SJSA1 (cell line): ENCODE measurements at places on chromosomes 11 and 22.

GRCh38 chr22:46055911-46056545 is 79.1 kb upstream of the WNT7B start:
- DNase-seq: peak; percentile 73

DNA sequence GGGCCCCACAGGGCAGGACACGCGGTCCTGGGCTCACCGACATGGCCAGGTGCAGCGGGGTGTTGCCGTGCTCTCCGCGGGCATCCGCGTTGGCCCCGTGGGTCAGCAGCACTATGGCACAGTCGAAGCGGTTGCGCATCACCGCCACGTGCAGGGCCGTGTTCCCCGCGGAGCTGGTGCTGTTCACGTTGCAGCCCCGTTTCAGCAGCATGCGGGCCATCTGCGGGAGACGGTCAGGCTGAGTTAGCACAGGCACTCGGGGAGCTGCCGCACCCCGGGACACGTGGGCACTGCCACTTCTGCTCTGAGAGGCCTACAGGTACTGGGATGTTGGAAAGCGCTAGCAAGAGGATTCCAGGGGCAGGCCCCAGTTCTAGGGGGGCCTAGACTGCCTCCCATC is 22.3 kb upstream of the BAIAP2L2 start:
- DNase-seq: no peak

- DNase-seq: peak; percentile 48
These were observed 77.6 kb downstream of the PACSIN2 start for GRCh38 chr22:42937164-42937843.

GRCh38 chr22:48821727-48822126 is 1005.9 kb downstream of the BRD1 start:
- peak; percentile 20 for DNase-seq

DNA sequence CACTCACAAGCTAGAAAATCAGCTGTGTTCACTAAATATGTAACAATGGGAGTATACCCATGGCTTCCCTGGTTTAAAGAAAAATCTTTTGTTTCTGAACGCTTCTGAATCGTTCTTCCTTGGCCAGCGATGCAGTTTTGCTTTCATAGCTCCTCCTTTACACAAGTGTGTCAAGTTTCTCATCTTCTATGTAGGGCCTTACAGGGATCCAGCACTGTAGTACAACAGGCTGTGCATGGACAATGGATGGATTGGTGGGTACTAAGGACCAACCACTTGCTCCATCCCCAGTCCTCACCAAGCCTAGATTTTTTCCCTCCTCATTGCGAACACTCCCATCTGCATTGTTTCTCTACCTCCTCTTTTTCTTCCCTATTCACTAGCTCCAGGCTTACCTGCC is 24.3 kb upstream of the POU2AF2 start:
- DNase-seq: no peak

GRCh38 chr22:45516163-45516562 is 13.5 kb downstream of the FBLN1 start:
- DNase-seq: no peak

DNA sequence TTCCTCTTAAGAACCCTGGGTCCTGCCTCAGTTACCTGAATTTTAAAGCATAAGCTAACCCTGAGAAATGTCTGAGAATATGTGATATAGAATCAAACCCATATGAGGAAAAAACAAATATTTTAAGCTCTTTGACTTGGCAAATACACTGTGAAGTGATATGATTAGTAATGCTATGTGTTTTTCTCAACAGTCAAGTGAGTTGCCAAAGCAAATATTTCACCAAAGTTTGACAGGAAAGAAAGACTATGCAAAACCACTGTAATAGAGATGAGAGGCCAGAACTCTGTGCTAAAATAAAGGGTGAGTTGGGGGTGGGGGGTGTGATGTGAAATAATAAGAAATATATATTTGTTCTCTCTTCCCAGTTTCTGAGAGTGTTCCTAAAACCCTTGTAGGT is 613.5 kb upstream of the CCDC179 start:
- no peak for DNase-seq

DNA sequence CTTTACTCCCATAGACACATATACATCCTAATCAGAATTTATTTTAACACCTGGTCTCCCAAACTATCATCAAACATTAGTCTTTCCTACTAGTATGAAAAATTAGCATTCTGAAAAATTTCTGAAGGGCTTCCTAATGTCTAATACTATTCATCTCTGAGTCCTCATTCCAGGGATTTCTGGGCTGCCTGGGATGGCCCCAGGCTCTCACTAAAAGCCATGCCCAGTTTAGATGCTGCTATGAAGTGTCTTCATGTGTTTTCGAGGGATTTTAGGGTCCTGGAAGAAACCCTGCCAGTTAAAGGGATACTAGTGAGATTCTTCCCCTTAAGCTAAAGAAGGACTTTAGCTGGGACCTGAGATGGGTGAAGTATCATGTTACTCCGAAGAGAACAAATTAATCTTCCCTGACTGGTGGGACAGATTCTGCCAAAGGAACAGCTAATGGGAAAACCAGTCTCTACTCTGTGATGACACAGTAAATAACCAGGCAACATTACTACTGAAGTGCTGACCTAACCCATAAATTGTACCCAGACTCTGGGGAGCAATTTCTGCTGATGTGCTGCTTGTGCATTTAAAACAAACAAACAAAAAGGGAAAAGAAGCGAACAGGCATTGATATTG is 342.6 kb downstream of the SOX6 start:
- DNase-seq: no peak

GRCh38 chr11:121767433-121767832 is 314.7 kb upstream of the SORL1-AS1 start:
- no peak for DNase-seq

DNA sequence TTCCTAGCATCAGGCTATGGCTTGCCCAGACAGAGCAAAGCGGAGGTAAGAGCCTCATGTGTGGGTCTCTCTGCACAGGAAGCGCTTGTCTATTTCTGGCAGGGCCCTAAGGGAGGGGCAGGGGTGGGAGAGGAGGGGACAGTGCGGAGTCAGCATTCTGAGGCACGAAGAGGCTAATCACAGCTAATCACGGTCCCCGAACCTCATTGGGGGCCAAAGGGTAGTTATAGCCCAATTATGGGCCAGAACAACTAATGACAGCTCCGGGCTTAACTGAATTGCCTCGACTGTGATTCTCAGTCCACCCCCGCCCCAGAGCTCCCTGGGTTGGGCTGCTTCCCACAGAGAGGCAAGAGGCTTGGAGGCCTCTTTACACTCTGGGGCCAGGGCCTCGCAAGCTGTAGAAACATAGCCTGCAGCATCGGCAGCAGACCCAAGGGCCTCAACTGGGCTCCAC is 72.7 kb upstream of the PRDM11 start:
- no peak for DNase-seq

DNA sequence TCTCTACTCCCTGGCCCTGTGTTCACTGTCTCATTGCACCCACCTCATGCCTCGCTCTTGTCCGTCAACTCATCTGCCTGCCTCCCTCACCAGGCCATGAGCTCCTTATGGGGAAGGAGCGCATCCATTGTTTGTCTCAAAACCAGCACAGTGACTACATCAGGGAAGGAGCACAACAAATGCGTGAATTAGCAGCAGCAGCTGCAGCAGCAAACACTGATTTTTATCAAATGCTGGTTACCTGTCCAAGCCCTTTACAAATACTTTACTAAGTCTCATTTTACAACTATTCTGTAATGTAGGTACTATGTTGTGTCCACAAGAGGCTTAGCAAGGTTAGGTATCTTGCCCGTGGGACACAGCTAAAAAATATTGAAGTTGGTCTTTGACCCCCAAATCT is 85.9 kb upstream of the PLET1 start:
- DNase-seq: no peak

DNA sequence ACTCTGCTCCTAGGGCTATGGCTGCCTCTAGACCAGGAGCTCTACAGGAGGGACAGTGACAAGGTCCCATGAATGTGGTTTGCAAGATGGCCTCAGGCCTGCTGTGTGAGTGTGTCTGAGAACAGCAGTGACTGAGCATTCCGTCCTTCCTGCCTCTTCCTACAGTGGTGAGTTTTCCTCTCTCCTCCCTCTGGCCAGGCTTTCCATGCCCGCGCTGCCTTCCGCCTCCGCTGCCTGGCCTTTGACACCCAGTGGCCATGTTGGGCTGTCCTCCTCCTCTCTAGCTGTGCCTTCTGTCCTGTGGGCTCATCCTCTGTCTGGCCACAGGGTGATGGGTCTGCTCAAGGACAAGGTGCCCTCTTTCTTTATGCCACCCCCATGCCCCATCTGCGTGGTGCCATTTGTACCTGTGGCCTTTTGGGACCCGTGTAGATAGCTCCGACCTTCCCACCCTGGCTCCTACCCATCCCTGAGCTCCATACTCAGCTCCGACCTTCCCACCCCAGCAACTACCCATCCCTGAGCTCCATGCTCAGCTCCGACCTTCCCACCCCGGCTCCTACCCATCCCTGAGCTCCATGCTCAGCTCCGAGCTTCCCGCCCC is 970.4 kb downstream of the BRD1 start:
- peak; percentile 30 for DNase-seq

DNA sequence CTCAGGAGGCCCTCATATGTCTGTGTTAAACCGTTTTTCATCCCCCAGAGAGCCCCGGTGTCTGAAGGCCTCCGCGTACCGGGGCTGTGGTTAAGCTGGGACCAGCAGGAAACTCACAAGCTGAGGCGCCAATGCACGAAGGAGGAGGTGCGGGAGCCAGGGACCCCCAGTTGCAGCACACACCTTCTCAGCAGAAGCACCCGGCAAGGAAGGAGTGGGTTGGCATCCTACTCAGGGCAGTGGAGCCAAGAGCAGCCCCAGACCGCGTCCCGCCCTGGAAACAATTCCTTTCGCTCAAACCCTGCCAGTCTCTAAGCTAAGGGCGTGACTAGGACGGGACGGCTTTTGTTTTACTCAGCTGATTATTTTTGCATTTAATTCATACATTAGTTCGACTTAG is 726.9 kb downstream of the BRD1 start:
- no peak for DNase-seq

- DNase-seq: no peak
These were observed 32.5 kb downstream of the ABCC8 start for GRCh38 chr11:17443926-17444690.

DNA sequence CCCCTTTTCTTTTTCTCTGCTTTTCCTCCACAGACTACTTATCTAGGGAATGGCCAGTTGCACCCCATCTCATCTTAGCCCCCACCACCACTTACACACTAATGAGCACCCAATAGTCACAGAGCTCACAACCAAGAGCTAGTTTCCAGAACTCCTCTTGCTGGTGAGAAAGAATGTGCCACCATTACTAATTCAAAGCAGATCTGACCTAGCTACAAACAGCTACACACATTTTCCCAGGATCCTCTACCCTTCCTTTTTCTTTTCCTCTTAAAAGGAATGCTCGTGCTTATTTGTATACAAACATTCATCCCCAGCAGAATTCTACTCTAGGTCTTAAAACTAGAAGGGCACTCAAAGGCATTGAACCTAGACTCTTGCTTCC is 136.8 kb downstream of the CD44 start:
- no peak for DNase-seq

DNA sequence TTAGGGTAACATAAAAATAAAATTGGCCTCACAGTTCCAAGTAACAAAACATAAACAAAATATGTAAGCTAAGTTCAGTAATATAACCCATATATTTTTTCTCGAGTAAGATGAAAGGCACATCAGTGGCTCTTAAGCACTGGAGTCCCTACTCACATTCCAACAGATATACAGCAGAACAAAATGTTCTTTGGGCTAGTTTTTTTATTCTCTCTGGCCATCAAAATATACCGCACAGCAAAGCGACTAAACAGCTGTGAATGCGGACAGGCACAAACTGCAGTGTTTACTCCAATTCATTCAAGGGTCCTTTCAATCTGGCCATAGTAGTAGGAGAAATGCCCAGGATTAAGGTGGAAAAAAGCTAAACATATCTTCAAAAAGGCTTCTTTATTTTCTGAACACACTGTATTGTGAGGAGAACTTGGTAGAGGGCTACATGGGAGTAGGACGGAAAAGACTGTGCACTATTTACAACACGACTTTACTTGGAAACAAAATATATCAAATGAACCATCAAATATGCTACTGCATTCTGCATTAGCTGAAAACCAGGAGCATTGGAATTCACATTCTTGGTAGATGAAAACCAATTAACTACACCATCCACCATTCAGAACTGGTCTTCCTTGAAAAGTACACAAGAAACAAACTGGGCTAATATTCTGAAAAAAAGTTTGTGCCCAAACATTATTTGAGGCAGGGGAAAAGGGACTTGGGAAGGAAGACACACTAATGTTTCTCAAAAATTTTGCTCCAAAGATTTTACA is 4.4 kb downstream of the CDON start:
- no peak for DNase-seq

DNA sequence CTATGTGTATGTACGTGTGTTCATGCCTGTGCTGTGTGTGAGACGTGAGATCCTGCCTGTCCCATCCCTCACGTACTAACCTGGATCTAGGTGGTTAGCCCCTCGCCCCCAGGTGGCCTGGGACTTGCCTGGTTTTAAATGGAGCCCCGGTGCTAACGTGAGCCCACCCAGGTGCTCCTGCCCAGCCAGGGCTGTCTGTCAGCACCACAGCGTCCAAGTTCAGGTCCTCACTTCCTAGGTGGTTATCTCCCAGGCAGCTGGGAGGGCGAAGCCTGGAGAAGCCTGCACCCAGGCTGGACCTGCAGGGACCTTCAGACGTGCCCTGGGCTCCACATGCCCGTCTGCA is 86.0 kb downstream of the KCNQ1 start:
- no peak for DNase-seq

DNA sequence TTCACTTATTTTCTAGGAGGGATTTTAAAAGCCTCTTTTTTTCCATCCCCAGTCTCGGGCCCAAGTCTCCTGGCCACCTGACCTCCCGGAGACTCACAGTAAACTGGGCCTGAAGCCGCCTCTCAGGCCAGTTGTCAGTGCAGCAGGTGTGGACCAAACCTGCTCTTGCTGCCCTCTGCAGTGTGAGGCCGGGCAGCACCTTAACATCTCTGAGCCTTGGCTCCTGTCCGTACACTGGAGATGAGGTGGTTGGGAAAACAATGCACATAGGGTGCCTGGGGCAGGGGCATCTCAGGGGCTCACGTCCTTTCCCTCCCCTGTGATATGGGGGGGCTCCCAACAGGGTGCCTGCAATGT is 45.1 kb downstream of the PHF21B start:
- DNase-seq: no peak

- no peak for DNase-seq
These were observed 7.0 kb upstream of the DDX17 start for GRCh38 chr22:38513063-38513462.

- peak; percentile 60 for DNase-seq
These were observed 35.5 kb downstream of the FZD4 start for GRCh38 chr11:86919557-86920210.

GRCh38 chr11:132858223-132858622 is 674.1 kb downstream of the OPCML start:
- DNase-seq: no peak

DNA sequence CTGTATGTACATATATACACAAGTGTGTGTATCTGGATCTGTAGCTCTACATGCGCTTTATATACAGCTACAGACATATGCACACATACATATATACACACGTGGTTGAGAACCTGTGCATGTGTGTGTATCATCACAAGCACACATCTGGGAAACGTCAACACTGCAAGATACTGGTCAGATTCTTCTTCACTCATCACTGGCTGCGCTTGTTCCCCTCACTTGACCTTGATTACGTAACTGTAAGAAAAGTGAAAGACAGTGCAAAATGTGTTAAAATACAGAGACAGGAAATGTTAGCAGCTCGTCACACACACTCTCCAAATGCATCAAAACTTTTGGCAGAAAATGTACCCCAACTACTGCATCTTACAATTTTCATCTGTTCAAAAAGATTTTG is 51.9 kb upstream of the MN1 start:
- no peak for DNase-seq
